GDM1 (cell line): ENCODE measurements at places on chromosomes 12 and 14.

GRCh38 chr12:62436164-62436503, 30.5 kb upstream of the MON2 start:
- DNase-seq: no peak

GRCh38 chr14:77961847-77962580, 162.1 kb downstream of the ADCK1 start:
- DNase-seq: no peak

DNA sequence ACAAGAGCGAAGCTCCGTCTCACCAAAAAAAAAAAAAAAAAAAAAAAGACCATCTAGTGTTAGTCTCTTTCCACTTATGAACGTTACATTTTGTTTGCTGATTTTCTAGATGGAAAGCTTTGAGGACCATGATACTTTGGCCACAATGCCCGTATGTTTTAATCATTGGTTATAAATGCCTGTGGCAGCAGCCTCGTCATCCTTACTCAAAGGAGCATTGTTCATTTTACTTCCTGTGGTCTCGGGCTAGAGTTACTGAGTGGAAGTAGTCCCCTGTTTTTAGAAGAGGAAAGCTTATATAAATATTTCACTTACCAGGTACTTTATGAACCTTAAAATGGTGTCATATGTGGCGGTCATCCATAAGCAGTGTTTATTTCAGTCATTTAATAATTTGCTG, 359.9 kb downstream of the AEBP2 start:
- no peak for DNase-seq

- peak; percentile 39 for DNase-seq
Observed at GRCh38 chr14:100714258-100714892, 12.3 kb upstream of the DLK1 start.

GRCh38 chr14:69921052-69921451, 41.8 kb downstream of the SMOC1 start:
- DNase-seq: no peak

DNA sequence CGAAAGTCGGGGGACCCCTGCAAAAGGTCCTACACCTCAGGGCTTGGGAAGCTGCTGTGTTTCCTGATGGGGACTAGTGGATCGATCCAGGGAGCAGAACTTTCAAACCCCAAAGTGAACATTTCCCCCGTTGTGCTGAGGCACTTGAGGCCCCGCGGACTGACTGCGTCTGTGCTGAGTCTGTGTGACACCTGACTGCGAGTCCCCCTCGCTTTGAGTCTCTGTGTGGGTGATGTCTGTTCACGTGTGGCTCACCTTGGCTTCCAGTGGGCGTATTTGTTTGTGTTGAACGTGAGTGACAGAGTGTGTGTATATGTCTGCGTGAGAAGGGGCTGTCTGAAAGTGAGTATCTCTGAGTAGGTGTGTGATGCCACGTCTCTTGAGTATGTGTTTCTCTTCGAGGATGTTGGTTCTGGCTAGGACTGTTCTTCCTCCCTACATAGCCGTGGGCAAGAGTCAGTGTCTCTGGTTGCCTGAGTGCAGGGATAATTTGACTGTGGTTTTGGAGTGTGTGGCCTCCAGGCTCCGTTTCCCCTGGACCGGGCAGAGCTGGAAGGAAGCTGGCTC, 1.3 kb downstream of the TEAD4 start:
- DNase-seq: peak; percentile 3

DNA sequence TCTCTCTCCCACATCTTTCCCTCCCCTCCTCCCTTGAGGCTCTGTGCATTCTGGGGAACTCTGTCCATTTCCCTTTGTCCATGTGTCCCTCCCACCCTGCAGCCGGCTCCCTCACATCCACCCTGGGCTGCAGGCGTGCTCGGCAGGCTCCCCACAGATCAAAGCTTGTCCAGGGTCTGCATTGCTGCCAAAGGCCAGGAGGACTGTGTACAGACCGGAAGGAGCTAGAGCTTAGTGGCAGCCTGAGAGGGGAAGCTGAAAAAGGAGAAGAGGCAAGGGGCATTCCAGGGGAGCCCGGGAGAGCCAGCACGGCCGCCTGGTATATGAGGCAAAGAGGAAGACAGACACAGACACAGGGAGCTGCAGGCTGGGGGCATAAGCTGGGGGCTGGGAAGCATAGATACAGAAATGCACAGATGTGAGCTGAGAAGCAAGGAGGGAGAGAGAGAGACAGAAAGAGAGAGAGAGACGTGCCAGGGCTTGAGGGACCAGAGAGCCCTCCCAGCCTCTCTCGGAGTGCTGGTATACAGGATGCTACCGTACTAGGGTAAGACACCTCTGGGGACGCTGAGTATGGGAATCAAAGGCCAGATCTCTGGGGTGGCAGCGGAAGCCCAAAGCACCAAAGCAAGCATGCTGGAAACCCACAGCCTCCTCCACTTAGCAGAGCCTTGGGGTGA, 3.3 kb downstream of the CD4 start:
- DNase-seq: peak; percentile 73

DNA sequence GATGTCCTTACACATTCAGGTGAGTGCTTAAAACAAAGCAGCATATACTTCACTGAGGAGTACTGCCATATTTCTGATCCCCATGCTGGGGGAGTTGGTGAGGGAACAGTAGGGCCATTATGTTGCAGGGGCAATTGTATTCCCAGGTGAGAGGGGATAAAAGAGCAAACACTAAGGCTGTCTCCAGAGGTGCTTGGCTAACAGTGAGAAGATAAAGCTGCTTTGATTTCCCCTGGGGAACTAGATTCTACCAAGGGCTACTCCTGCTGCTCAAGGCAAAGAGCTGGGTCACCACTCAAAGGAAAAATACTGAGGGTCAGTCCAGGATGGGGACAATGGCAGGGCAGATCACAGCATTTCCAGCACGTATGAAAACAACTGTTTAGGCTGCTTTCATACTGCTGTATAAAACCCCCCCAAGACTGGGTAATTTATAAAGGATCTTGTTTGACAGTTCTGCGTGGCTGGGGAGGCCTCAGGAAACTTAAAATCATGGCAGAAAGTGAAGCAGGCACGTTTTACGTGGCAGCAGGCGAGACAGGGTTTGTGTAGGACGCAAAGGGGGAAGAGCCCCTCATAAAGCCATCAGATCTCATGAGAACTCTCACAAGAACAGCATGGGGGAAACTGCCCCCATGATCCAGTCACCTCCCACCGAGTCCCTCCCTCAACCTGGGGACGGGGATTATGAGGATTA, 47.8 kb upstream of the OR5AU1 start:
- no peak for DNase-seq

- peak; percentile 17 for DNase-seq
Observed at GRCh38 chr14:61894452-61895077, 132.3 kb downstream of the SNAPC1 start.

DNA sequence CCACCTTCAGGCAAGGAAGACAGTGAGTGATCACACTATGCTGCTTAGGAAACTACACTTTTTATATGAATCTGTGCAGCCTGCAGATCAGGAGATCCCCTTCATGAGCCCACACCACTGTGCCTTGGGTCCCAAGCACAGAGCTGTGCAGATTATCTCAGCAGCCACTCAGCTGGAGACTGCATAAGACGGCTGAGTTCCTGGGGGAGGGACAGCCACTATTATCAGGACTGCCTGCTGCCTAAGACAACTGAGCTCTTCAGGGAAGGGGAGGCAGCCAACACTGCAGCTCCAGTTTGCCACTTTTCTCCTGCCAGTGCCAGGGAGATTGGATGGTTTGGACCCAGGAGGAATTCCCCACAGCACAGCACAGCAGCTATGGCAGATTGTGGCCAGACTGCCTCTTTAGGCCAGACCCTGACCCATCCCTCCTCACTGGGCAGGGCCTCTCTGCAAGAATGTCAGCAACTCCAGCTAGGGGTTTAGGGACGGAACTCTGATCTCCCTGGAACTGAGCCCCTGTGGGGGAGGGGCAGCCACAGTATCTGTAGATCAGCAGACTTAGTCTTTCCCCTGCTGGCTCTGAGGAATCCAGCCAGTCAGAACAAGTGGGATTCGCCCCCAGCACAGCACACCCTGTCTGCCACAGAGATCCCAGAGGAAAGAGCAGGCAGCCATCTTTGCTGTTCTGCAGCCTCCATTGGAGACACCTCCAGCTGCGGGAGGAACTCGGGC, 141.3 kb downstream of the KLHL28 start:
- DNase-seq: no peak

GRCh38 chr14:34344318-34344717, 117.7 kb downstream of the SPTSSA start:
- no peak for DNase-seq

DNA sequence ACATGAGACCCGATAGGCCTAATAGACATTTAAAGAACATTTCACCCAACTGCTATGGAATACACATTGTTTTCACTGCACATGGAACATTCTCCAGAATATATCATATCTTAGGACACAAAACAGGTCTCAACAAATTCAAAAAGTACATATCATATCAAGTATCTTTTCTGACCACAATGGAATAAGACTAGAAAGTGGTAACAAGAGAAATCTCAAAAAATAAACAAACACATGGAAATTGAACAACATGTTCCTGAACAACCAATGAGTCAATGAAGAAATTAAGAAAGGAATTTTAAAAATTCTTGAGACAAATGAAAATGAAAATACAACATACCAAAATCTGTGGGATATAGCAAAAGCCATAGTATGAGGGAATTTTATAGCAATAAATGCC, 208.1 kb downstream of the PTPRO start:
- no peak for DNase-seq

DNA sequence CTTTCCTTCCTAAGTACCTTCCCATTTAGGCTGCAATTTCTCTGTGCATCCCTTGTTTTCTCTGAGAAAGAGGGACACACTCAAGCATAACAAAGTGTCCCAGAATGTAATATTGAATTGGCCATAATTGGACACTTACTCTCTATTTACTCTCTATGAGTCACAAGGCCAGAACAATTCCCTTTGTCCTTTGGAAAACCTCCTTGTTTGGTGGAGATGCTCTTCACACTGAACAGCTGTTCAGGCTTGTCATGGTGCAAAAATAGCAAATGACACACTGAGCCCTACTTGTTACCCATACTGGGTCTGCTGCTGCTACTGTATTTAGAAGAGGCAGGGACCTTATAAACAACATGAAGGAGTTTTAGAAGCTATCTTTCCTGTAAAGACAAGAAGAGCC, 1590.5 kb upstream of the TMEM132C start:
- DNase-seq: no peak

DNA sequence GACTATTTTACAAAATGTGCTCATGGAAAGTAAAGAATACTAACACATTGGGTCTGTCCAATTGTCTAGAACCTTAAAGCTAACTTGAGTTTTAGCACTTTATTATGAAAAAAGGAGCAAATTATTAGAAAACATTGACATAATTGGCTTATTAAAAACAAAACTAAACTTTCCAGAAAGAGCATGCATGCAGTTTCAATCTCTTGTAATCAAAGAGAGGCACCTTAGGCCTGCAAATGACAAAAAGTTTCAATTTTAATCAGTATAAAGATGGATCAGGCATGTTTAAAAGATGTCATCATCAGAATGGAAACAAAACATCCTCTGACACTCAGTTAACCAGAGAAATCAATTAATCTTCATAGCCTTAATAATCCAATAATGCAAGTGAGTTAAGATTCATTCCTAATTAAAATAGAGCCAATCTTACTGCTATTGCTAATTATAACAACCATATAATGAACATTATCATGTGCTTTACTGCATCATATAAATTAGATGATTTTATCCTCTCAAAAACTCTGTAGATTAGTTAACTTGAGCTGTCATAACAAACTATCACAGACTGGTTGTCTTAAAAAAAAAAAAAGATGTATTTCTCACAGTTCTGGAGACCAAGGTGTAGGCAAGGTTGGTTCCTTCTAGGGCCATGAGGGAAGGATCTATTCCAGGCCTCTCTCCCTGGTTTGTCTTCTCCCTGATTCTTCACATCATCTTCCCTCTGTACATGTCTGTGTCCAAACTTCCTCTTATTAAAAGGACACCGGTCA, 131.4 kb downstream of the RPAP3 start:
- no peak for DNase-seq

- no peak for DNase-seq
Observed at GRCh38 chr14:22159957-22160356, 429.1 kb downstream of the DAD1 start.

GRCh38 chr12:53726946-53727309, 324 bp downstream of the CALCOCO1 start:
- no peak for DNase-seq

GRCh38 chr12:97989366-97989940, 525.9 kb upstream of the TMPO start:
- DNase-seq: no peak

DNA sequence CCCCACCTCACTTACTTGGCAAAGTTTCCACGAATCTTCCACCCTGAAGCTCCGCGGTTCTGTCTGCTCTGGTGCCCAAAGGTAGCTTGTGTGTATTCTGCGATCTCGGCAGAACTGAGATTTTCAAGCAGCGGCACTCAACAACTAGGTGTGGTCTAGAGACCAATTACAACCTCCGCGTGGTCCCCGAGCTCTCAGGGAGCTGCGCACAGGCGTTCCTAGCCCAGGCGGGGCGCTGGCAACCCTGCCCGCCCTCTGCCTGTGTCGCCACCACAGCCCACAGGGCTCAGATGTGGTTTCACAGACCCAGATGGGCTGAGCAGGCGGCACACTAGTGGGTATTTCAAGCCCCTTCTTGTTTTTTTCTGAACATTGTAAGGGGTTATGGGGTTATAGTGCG, 1.5 kb upstream of the DIABLO start:
- no peak for DNase-seq

DNA sequence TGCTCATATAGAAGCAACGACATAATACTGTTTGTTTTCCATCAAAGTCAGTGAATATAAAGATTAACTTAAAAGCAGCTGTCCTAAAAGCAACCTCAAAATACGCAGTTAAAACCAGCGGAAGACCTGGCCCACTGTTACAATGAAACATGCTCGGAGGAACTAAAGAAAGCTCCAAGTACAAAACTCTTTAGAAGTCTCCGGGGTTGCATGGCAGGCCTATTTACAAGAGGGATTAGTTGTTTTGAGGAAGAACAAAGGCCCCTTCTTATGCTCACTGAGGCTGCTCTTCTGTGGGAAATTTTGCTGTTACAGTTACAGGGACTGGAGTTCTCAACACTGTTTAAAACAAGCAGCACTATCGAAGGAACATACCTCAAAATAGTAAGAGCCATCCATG, 75.9 kb upstream of the C12orf71 start:
- no peak for DNase-seq

GRCh38 chr14:105315941-105316576, 1.5 kb downstream of the PACS2 start:
- no peak for DNase-seq

- DNase-seq: no peak
Observed at GRCh38 chr12:90044069-90044468, 335.4 kb upstream of the ATP2B1 start.

DNA sequence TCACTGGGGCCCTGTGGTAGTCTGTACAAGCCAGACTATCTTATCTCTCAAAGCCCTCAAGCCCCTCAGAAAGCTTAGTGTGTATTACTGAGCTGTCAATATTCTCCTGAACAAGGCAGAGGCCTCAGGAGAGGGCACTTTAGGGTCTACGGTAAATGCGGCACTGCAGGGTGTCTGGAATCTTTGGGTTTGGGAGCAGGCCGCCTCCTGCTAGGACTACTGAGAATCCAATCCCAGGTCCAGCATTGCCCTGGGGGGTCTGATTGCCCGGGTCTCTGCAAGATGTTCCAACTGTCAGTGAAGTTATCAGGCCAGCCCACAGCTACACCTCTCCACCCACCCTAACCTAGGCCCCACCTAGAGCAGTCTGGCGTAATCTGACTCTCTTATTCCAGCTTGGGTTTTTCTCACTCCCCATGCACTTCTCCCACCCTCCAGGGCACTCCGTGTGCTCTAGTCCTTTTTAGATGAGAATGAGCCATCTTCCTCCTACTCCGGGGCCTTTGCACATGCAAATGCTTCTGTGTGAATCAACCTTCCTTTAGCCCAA, 4.3 kb upstream of the ZFP36L1 start:
- no peak for DNase-seq
